ENCODE measurements at places on chromosomes 11 and 22.

- no peak for DNase-seq
These were observed 46.1 kb upstream of the JAM3 start for GRCh38 chr11:134022748-134023147.

DNA sequence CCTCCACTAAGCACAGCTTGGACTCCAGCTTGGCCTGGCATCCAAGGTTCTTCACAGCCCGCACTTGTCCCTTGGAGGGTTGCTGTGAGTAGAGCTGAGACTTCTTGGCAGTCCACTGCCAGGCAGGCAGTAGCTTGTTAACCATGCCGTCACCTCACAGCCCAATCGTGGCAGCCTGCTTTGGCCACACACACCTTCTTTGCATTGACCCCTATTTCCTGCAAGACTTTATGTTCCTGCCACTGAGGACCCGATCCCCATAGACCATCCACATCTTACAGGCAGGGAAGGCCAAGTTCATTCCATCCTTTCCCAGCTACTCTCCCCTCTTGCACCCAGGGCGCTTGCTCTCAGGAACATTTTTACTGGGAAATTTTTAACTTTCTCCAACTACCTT lies 2.5 kb upstream of the PYGM start:
- DNase-seq, result no peak

GRCh38 chr11:107198490-107199007 lies 180.3 kb upstream of the GUCY1A2 start:
- no peak for DNase-seq

- DNase-seq, result no peak
These were observed 2.0 kb downstream of the GTF2H1 start for GRCh38 chr11:18324381-18324780.

- DNase-seq, result no peak
These were observed 437.3 kb upstream of the CADM1 start for GRCh38 chr11:115941481-115941993.

DNA sequence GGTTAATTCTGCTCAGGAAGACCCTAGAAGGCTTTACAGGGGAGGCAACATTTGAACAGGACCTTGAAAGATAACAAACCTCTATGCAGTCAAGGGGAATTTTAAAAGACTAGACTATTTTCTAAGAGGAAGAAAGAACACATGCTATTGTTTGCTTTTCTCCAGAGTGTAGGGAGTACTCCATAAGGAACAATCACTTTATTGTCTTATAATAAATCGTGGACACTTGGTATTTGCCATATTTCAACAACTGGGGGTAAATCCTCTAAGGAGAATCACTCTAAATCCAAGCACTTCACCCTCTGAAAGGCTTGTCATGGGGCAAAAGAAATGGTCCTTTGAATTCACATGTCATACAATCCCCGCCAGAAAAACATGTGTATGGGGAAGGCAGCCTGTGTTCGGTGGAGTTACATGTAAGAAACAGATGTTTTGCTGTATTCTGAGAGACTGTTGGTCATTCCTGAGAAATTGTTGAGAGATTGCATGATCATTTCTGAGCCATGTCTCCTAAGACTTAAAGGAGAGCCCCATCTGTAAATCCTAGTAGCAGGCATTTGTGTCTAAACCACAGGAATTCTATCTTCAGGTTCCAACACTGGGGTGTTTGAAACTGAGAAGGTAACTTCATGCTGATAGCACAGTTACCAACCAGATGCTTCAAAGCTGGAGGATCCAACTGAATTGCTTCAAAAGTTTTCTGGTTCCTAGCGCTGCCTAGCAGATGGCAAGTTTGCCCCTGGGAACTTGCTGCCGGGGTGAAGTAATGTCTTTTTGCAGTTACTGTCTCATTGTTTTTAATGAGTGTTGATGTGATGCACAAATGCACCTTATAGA lies 66.8 kb downstream of the FZD4 start:
- DNase-seq, result peak; percentile 24

GRCh38 chr11:99739464-99740089 lies 718.8 kb downstream of the CNTN5 start:
- peak; percentile 11 for DNase-seq

- DNase-seq, result peak; percentile 63
These were observed 682 bp downstream of the PGAP2 start for GRCh38 chr11:3808861-3809623.

- DNase-seq, result peak; percentile 81
These were observed 262.5 kb downstream of the DCDC1 start for GRCh38 chr11:31106968-31107576.

DNA sequence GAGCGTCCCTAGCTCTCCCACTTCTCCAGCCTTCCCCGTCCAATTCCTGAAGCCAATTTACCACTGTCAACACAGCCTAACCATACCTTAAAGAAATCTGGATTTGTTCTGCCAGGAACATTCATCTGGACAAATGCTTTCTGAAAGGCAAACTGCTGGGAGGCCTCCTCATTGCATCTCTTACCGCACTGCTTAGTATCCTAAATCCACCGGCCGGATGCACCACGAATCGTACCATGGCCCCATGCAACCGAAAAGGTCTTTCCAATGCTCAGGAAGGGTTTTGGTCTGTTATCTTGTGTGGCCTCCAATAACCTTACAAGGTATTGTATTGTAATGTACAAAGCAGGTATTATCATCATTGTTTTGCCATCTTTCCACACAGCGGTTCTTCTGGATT lies 57.6 kb downstream of the MYH9 start:
- no peak for DNase-seq

DNA sequence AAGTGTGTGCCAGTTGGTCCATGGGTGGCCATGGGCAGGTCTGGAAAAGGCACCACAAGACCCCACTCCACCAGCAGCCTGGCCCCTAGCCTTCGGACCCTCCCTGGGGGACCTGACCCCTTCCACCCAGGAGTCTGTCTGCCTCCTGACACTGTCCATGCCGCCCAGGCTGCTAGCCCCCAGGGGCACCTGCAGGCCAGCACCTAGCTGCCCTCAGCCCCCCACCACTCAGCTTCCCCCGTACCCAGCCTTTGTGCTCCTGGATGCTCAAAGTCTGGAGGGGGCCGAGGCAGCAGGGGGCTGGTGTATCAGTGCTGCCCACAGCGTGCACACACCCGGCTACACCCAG lies 34.3 kb upstream of the OR10G7 start:
- DNase-seq, result no peak

- no peak for DNase-seq
These were observed 8.7 kb downstream of the YAP1 start for GRCh38 chr11:102118937-102119336.

DNA sequence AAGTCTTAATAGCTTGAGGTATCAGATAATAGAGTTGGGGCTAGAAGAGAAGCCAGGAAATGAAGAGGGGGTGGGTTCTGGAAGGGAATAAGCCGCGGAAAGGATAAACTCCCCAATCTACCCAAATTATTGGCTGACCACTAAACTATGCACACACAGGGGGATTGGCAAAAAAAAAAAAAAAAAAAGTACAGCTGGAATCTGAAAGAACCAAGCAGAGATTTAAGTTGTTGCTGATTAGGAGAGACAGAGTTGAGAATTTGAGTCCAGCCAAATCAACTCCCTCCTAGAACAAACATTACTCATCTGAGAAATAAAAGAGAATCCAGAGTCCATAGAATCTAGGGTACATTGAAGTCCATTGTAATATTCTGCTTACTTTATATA lies 134.9 kb downstream of the CCDC81 start:
- DNase-seq, result no peak

DNA sequence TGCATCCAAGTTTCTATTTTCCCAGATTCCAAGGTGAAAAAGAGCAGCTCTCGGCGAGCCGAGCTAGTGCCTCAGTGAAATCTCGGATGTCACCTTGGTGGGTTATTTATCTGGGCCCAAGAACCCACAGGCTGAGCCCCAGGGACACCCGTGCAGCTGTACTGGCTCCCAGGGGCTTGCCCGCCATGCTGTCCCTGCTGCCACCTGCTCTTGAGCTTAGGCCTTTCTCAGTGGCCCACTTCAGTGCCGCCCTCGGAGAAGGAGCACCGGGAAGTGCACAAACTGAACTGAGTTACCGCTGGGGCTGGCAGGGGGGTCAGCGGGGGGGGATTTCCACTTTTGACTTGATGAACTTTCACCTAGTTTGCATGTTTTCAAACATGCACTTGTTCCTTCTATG lies 27.9 kb downstream of the CPT1A start:
- DNase-seq, result no peak

DNA sequence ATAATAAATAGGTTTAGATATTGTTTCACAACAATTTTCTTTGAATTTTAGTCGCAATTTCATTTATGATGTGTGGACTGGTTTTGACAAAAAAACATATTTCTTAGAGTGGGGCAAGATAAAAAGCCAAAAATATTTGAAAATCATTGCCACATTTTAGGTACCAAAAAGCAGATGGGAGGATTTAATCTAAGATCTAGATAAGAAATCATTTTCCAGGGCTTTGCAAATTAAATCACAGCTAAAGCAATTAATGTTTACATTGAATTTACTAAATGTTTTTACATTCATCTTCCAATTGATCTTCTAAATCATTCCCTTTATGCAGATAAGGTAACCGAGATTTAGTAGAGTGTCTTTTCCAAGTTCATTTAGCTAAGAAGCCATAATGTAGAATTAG lies 1386.0 kb upstream of the TENM4 start:
- DNase-seq, result no peak

DNA sequence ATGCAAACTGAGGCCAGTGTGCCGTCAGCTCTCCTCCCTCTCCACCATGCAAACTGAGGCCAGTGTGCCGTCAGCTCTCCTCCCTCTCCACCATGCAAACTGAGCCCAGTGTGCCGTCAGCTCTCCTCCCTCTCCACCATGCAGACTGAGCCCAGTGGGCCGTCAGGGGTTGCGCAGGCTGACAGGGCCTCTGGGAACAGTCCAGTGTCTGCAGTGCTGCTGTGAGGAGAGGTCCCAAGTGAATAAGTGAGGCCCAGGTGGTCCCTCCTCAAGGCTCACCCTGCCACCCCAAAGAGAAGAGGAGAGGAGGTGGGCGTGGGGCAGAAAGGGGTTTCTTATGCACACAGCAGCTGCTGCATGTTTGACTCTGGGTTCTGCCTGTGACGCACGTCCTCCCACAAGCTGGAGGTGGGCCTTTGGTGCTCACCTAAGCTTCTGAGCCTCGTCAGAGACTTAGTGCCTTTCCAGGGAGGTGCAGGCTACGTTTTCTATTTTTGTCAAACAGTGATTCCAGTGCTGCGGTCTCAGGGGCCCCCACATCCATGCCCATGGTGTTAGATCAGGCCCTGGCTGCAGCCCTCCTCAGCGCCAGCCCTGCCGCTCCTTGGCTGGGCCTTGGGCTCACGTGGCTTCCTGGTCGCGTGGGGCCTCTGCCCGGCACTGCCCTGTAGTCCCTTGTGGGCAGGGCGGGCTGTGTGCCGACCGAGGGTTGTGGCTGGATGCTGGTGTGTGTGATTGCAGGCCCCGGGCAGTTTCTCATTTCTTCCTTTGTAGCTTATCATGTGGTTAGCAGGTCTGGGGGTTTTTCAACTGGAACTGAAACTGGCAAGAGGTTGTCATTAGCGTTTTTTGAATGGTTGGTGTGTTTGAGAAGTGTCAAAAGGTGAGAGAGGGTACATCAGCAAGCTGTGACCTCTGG lies 7.1 kb downstream of the TPCN2 start:
- no peak for DNase-seq

DNA sequence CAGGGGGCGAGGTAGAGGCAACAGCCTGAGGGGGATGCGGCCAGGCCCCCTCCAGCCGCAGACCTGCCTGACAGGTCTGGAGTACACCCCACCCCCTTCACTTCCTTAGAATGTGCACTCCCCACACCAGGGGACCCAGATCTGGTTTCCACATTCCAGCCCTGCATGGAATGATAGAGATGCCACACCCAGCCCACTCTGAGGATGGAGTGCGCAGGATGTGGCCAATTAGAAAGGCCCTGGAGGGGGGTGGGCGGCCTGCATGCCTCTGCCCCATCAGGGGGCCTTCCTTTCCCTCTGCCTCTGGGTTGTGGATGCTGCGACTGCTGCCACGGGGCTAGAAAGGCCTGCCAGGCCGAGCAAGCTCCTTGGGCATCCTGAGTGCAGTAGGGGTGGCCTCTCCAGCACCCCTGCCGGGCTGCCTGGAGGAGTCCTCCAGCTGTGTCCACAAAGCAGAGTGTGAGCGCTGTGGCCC lies 28.2 kb upstream of the MGAT3 start:
- no peak for DNase-seq

DNA sequence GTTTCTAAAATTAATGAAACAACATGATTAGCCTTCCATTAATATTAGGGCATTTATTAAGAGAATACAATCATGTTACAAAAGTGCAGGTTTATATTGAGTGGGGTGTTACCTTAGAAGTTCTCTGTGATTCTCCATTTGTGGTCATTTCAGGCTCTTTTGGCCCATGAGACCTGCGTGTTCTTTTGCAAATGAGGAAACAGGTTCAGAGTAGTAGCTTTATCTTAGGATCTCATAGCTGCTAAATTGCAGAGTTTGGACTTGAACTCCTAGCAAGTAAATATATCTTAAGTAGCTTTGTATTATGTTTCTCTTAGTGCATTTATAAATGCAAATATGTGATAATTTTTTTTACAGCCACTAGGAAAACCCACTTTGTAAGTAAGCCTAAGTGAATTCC lies 18.3 kb downstream of the FAR1 start:
- DNase-seq, result no peak

GRCh38 chr11:43521471-43521870 lies 159.1 kb upstream of the HSD17B12 start:
- no peak for DNase-seq

DNA sequence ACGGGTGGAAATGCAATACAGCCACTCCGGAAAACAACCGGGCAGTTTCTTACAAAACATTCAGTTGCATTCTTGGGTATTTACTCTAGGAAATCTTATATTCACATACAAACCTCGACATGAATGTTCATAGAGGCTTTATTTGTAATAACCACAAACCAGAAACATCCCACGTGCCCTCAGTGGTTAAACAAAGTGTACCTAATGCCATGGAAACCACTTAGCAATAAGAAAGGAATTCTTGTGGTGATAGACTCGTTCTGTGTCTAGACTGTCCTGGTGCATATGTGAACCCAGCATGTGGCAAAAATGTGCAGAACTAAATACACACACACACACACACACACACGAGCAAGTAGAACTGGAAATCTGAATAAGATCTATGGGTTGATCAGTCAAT lies 1073.3 kb downstream of the TBC1D22A start:
- DNase-seq, result no peak

DNA sequence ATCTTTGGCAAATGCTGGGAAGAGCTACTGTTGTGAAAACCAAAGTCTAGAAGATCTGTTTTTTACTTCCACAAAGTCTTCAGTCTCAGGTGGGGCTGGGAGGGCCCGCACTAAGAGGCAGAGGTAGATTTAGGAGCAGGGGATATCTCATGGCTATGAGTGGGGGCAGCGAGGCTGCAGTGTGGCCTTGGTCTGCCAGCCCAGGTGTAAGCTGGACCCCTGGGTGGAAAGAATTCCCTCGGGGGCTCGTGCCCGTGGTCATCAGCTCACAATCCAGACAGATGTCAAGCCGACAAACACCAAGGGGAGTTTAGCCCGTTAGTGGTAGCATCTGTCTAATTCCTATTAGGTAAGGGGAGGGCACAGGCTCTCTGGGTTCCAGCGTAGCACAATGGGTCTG lies 9.0 kb downstream of the PKNOX2 start:
- peak; percentile 23 for DNase-seq

Measured in NCI-H524 (cell line).